ENCODE measurements at places on chromosomes 11 and 22. TPM values are rescaled to one million over a fixed set of nuclear protein-coding genes. Genes with fewer than 3 reads are reported as not detected.

The ASCL2 gene
- total RNA-seq = 0.62 TPM

The ALX4 gene
- not detected for total RNA-seq

The CARNS1 gene
- total RNA-seq = 0.83 TPM

GRCh38 chr11:111097191-111097590 lies 148.3 kb upstream of the POU2AF2 start:
- no peak for DNase-seq

DNA sequence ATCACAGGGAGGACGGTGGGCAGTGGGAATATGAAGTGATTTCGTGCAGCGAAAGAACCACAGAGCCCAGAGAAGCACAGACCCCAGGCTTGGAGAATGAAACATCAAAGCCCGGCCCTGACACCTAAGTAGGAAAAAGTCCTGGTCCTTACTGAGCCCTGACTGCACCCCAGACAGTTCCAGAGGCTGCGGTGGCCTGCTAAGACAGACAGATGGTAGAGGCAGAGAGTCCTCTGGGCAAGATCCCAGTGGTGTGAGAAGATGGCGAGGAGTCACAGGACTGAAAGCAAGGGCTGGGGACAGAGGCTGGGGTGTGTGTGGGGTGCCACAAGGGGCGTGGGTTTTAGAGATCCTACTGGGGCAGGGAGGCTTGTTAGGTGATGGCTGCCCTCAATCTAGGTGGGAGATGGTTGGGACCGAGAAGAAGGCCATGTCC lies 3.7 kb downstream of the CBX6 start:
- no peak for DNase-seq

GRCh38 chr22:41683616-41684015 lies 5.1 kb downstream of the SNU13 start:
- no peak for DNase-seq

DNA sequence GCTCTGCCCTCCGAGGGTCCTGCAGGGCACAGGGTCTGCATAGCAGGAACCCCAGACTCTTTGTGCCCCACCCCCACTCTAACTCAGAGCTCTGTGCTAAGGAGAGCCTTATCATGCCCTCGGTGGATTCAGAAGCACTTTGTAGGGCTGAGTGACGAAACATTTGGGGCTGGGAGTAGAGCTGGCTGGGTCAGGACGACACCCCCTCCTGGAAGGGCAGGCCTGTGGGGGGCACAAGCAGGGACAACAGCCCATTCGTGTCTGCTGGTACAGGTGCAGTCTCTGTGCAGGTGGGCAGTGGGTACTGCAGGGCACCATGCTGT lies 8.9 kb downstream of the APOBEC3A start:
- DNase-seq = no peak

- no peak for DNase-seq
Observed at GRCh38 chr11:12497431-12497830, 120.1 kb downstream of the PARVA start.

Data from activated CD4-positive, alpha-beta T cell treated with anti-CD3 and anti-CD28 coated beads, Interleukin-2, amount 10 ng/mL, durations not matched to agents 24 days and 14 days (primary cell).